ENCODE measurements at places on chromosomes 3 and 15. TPM values are rescaled to one million over a fixed set of nuclear protein-coding genes. Genes with fewer than 3 reads are reported as not detected.

KBTBD13 gene
- total RNA-seq: not detected

GOLGA8M gene
- 4.8 TPM for total RNA-seq

MAGI1 gene
- 18.9 TPM for total RNA-seq

- no peak for DNase-seq
These were observed 13.7 kb downstream of the CELF6 start for GRCh38 chr15:72306211-72306785.

DNA sequence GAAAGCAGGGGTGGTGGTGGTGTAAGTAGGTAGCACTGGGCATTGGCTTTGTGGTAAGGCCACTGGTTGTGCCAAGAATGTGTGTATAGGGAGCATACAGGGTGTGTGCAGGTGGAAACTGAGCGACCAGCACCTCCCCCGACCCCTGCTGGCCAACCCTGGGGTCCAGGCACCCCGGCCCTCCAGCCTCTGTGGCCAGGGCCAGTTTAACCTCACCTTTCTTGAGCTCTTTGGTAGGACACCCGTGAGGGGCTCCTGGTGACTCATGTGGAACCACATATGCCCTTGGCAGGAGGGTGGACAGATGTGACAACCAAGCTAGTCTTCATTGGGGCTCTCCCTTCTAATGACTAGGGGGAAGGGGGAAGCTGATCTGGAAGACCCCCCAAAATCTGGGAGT lies 19.5 kb downstream of the SHF start:
- no peak for DNase-seq

- no peak for DNase-seq
These were observed at the start of gene BTLA for GRCh38 chr3:112498914-112499711. Gene BTLA (minus strand): TSS chr3:112499472. CDS start chr3:112499358, 114 bp downstream.

DNA sequence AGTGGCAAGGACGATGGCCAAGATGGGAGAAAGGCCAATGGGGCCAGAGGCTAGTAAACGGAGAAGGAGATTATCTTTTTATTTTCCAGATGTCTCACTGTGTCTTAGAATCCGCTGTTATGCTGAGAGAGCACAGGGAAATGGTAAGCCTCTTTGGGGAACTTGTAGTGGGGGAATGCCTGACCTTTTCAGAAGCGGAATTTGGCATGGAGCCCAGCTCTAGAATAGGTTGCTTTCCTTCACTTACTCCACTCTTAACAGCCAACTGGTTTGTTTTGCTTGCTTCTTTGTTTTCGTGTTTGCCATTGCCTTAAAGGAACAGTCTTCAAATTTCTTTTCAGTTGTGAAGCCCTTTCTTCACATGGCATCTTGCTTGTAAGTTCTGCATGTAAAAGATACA lies 316.2 kb upstream of the THRB start:
- DNase-seq: no peak

DNA sequence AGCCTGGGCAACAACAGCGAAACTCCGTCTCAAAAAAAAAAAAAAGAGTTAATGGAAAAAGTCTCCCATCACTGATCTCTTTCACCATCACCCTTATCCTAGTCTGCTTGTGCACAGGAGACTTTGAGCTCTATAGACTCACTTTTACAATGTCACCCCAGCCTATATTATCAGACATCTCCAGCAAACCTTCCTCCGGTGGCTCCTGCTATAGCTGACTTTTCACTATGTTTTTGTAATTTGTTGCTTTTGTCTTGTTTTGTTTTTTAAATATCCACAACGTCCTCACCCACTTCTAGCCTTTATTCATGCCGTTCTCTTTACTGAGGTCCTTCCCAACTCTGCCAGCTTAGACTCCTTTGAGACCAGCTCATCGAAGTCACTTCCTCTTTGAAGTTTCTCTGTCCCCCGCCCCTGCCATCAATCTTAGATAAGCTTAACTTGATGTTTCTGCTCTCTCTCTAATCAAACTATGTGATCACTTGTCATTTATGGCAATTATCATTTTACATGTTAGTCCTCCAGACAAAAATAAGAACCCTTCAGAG lies 82.7 kb upstream of the CHD2 start:
- no peak for DNase-seq

- no peak for DNase-seq
These were observed 591 bp upstream of the SLC25A20 start for GRCh38 chr3:48899273-48899672.

DNA sequence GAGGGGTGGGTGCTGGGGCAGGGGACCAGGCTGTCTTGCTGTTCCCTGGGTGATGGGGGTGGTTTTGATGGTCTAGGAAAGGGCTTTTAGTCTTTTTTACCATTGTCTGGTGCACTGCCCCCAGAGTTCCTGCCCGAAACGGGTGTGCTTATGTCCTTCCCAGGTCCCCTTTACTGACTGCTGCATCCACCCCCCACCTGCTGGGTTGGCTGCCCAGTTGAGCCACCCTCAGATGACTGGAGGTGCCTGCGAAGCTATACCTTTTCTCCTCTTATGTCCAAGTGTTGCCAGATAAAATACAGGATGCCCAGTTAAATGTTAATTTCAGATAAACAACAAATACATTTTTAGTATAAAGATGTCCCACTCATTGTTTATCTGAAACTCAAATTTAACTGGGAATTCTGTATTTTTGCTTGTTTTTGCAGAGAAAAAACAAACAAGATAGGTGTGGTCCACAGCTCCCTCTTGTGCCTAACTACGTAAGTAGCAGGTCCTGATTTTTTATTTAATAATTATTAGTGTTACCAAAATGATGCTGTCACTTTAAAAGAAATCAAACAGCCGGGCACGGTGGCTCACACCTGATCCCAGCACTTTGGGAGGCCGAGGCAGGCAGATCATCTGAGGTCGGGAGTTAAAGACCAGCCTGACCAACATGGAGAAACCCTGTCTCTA lies 6.1 kb upstream of the RPP14 start:
- no peak for DNase-seq

DNA sequence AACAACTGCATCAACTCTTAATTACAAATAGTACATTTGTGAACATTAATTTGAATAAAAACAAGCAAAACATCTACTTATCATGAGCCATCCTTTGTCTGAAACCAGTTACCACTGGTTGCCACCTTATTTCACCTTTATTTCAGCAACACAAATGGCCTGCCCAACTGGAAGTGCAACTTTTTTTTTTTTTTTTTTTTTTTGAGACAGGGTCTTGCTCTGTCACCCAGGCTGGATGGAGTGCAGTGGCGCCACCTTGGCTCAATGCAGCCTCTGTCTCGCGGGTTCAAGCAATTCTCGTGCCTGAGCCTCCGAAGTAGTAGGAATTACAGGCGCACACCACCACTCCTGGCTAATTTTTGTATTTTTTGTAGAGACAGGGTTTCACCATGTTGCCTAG lies 13.1 kb downstream of the WDR82 start:
- no peak for DNase-seq

Data from chondrocyte (in vitro differentiated cells).